Left ventricle myocardium superior (tissue), 1 donor: ENCODE measurements at places on chromosomes 1 and 21. TPM values are rescaled to one million over a fixed set of nuclear protein-coding genes. Genes with fewer than 3 reads are reported as not detected.

The KRTAP13-1 gene
- not detected for total RNA-seq

The SYCP1 gene
- not detected for total RNA-seq

The SIM2 gene
- total RNA-seq: not detected

The ILDR2 gene
- total RNA-seq: 1.6 TPM

The FAM72D gene
- not detected for total RNA-seq

The EXO1 gene
- 0.35 TPM for total RNA-seq

The ATP1A2 gene
- total RNA-seq: 243 TPM

The KIRREL1 gene
- 10.0 TPM for total RNA-seq

The TTC39A gene
- 18.0 TPM for total RNA-seq

The TENT5C gene
- 16.7 TPM for total RNA-seq

The LRRC3 gene
- total RNA-seq: 2.1 TPM

The UMODL1 gene
- not detected for total RNA-seq

The PADI2 gene
- 1.1 TPM for total RNA-seq

The MEF2D gene
- total RNA-seq: 116 TPM

- peak; percentile 55 for DNase-seq
Measured at GRCh38 chr1:17098446-17099317, 20.6 kb downstream of the PADI2 start.

DNA sequence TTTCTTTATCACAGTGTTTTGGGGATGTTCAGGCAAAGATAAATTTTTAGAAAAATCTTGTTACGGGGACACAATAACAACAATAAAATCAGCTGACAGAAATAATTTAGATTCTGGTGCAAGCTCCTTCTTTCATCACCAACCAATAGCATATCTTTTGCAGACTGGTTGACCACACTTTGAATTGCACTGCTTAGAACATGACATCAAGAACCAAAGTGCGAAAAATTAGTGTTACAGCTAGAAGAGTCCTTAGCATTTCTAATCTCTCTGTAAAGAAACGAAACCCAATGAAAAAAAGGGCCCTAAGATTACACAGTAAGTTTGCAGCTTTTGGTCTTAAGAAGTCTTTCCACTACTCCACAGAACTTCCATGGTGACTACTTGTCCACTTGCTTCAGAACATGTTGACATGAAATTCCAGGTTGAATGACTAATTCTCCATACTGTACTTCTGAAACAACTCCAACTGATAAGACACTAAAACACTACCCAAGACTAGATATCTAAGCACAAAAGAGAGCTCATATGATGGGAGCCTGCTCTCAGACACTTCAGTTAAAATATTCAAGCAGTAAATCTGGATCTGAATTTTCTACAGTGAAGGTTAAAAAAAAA, 31.3 kb downstream of the XKR8 start:
- no peak for DNase-seq

- no peak for DNase-seq
Measured at GRCh38 chr21:29961291-29962027, 21.7 kb upstream of the GRIK1 start.

- DNase-seq: no peak
Measured at GRCh38 chr1:28437264-28437923, 67.9 kb downstream of the PHACTR4 start.

DNA sequence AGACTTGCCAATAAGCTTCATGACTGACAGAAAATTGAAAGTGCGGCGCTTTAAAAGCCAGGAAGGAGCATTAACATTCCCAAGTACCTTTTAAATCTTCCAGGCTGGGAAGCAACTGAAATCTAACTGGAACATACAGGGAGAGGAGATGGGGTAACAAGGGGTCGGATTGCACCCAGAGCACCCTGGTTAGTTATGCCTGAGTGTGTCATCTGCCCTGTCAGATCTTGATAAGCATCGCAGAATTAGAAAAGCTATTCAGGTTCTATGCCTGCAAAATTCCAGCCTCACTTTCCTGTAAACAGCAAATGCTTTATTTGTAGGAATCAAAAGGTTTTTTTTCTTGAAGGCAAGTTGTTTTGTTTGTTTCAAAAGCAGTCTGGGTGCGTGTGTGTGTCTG, 58.5 kb downstream of the SERBP1 start:
- no peak for DNase-seq

DNA sequence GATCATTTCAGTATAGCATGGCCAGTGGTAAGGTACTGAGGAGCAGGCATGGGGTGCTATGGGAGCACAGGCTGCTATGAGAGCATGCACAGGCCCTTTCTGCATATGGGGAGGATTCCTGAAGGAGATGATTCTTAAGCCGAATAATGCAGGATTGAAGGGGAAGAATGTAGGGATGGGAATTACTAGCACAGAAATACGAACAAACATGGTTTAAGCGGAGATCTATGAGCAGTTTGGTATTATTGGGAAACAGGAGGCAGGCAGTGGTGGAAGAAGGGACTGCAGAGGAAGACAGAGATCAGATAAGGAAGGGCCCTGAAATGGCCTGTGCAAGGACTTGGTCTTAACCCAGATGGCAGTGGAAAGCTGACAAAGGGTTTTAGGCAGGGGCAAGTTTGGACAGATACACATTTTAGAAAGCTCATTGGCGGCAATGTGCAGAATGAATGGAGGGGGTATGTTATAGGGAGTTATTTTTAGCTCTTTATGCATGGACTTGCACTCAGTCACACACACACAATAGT, 1.7 kb downstream of the OSCP1 start:
- DNase-seq: no peak

DNA sequence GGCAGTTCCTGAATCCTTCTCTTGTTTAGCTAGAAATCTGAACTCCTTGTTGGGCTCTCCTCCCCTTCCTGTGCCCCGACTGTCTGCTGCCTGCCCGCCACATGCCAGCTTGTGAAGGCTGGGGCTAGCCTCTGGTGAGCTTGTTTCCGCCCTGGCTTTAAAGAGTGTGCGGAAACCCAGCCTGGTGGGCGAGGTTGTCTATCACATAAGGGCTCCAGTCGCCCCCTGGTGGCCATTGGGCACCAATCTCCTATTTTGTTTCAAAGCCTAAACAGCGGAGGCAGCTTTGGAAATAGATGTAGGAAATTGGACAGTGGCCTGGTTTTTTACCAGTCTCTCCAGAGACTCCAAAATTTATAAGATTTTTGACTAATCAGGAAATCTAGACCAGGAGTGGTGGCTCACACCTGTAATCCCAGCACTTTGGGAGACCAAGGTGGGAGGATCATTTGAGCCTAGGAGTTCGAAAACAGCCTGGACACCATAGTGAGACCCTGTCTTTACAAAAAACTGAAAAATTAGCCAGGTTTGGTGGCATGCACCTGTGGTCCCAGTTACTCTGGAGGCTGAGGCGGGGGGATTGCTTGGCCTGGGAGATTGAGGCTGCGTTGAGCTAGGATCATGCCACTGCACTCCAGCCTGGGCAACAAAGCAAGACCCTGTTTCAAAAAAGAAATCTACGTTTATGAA, 9.8 kb downstream of the ATP8B2 start:
- peak; percentile 89 for DNase-seq

- DNase-seq: no peak
Measured at GRCh38 chr1:209086486-209087192, 496.9 kb upstream of the CAMK1G start.

DNA sequence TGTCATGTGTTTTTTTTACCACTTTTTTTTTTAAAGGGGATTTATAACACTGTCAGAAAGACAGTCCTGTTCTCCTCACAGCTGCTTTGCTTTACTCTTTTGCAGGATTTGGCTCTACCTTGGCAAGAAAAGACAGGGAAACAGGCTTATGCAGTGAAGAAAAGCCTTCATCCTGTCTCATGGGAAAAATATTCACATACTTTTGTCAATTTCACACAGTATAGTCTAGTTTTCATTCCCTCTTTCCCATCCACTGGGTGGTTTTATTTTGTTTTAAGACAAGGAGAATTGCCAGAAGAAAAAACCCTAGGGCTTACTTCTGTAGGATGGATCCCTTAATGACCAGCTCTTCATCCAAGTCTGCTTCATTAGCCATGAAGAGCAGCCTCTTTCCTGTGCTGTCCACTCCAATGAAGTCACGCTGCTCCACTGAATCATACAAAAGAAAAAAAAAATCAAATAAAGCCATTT, 60.0 kb downstream of the EIF2B3 start:
- DNase-seq: no peak

DNA sequence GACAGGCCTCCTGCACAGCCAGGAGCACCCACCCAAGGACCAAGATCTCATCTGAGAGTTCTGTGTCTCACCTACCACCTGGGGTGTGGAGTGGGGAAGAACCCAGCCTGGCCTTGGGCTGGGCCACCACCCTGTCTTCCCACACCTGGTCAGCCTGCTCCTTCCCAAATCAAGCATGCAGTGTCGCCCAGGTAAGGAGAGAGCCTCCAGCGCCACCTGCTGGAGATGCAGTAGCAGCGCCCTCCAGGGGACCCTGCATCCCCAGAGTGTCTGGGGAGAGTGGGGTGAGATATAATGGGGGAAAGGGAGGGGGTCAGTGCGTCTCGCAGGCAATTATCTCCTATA, 32.3 kb downstream of the KIAA2013 start:
- DNase-seq: peak; percentile 78

GRCh38 chr1:57848406-57848805, 424.5 kb upstream of the DAB1 start:
- DNase-seq: no peak

GRCh38 chr1:83641206-83641658, 357.7 kb downstream of the TTLL7 start:
- DNase-seq: no peak

GRCh38 chr1:47791879-47792608, 205.1 kb downstream of the TRABD2B start:
- no peak for DNase-seq

GRCh38 chr1:154391086-154391770, 13.9 kb upstream of the IL6R start:
- DNase-seq: no peak

- DNase-seq: no peak
Measured at GRCh38 chr21:24870633-24871032, 736.6 kb downstream of the MRPL39 start.

GRCh38 chr1:231776757-231777062, 150.1 kb downstream of the DISC1 start:
- no peak for DNase-seq

- no peak for DNase-seq
Measured at GRCh38 chr1:230943048-230943593, 35.5 kb downstream of the TTC13 start.

- no peak for DNase-seq
Measured at GRCh38 chr1:8398677-8399076, 80.8 kb downstream of the SLC45A1 start.

GRCh38 chr1:217924924-217925323, 293.8 kb downstream of the SPATA17 start:
- DNase-seq: no peak

DNA sequence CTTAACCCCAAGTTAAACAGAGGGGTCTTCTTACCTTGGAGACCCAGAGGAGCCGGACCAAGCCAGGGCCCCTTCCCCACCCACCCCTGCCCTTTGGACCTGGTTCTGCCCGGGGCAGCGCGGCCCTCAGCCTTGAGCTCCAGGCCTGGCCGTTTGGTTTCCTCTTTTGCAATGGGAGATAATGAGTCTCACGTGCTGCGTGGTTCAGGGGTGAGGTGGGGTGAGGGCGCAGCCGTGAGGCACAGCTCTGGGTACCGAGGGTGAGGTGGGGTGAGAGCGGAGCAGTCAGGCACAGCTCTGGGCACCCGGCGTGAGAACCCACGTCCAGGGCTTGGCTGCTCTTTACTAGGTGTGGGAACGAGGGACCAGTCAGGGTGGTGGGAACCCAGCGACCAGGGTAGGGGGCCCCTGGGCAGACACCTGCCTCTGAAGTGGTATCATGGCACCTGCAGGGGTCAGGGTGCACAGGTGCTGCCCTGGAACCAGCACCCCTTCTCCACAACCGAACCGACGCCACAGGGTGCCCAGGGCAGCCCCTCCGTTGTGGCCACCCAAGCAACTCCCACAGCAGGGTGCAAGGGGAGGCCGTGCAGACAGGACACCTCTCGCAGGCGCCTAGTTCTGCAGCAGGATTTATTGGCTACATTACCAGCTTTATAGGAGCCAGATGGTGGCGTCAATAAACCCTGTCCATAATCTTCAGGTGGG, 182.2 kb downstream of the PRDM16 start:
- peak; percentile 28 for DNase-seq

DNA sequence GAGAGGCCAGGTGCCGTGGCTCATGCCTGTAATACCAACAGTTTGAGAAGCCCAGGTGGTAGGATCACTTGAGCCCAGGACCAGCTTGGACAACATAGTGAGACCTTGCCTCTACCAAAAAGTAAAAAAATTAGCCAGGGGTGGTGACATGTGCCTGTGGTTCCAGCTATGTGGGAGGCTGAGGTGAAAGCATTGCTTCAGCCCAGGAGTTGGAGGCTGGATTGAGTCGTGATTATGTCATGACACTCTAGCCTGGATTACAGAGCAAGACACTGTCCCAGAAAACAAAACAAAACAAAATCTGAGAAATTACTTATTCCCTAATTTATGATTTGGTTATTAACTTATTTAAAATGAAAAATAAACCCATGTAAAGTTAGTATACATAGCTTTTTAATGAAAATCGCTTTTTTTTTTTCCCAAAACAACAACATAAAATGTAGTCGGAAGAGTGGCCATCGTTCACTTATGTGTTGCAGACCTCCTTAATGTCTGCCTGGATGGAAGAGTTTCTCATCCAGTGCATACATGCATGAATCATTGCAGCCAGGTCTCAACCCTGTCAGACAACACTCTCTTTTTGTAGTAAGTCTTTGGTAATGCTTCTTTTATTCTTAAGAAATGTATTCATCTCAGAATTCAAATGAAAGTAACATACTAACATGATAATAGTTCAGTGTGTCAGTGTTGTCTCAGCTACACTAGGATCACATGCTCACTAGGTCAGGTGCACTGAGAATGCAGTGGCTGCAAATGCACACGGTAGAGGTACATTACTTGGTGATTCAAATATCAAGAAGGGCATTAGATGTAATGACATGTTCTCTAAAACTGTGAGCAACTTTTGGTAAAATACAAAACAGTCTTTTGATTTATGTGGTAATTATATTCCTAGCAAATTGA, 28.0 kb downstream of the ITSN1 start:
- DNase-seq: no peak

GRCh38 chr1:70397013-70397412, 14.1 kb upstream of the CTH start:
- DNase-seq: no peak

- DNase-seq: no peak
Measured at GRCh38 chr1:199862047-199862446, 165.5 kb upstream of the NR5A2 start.

DNA sequence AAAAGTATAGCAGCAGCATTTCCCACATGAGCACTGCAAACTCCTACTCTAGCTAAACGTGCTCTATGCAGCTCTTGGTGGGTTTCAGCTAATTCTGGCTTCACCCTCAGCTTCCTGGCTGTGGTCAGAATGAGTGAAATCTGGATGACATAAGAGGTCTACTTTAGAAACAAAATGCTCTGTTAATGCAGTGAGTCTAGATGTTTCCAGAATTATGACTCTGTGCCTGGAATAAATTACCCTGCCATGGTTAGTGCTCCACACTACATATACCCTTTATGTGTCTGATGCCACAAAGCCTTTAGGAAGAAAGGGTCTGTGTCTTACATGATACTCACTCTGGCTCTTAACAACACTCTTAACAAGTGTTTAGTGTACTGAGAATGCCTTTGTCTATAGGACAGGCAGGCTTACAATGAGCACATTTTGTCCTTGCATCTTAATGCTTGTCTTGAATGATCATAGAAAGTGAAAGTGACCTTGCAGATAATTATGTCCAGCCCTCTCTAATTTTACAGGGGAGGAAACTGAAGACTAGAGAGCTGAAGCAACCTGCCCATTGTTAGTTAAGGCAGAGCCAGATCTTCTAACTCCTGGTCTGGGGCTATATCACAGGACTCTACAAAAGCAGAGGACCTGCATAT, 9.2 kb downstream of the S100A10 start:
- DNase-seq: no peak

GRCh38 chr1:112762541-112763500, 47.7 kb upstream of the PPM1J start:
- no peak for DNase-seq

- no peak for DNase-seq
Measured at GRCh38 chr21:41962425-41962966, 8.7 kb upstream of the C2CD2 start.
